ENCODE measurements at places on chromosomes 7 and 10.
A peak's percentile ranks its signal among the peaks of the same experiment; 100 is the strongest.

- DNase-seq: no peak
Measured at GRCh38 chr7:112556633-112557032, 75.8 kb downstream of the LSMEM1 start.

DNA sequence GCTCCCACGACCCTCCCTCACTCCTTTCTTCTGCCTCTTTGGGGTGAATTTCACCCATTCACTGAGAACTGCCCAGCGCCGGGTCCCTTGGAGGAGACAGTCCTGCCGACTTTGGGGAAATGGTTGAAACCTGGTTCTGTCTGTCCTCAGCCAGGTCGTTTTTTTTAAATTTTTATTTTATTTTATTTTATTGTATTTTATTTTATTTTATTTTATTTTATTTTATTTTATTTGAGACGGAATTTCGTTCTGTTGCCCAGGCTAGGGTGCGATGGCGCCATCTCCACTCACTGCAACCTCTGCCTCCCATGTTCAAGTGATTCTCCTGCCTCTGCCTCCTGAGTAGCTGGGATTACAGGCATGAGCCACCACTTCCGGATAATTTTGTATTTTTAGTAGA, 105.9 kb upstream of the SH2B2 start:
- no peak for DNase-seq

GRCh38 chr7:26363465-26363864, 71.8 kb downstream of the SNX10 start:
- DNase-seq: no peak

DNA sequence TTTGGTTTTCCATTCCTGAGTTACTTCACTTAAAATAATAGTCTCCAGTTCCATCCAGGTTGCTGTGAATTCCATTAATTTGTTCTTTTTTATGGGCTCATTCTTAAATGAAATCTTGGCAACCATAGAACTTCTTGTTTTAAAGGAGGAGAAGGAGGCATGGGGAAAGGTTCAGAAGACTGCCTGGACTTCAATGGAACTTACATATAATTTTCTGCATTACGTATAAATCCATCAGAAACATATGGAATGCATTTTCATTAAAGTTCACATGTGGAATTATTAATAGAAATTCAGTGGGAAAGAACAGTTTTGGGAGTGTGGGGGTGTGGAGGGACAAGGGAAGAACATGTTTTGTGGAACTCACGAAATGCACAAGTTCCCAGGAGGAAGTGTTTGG, 176.6 kb upstream of the PRKCQ start:
- DNase-seq: no peak

DNA sequence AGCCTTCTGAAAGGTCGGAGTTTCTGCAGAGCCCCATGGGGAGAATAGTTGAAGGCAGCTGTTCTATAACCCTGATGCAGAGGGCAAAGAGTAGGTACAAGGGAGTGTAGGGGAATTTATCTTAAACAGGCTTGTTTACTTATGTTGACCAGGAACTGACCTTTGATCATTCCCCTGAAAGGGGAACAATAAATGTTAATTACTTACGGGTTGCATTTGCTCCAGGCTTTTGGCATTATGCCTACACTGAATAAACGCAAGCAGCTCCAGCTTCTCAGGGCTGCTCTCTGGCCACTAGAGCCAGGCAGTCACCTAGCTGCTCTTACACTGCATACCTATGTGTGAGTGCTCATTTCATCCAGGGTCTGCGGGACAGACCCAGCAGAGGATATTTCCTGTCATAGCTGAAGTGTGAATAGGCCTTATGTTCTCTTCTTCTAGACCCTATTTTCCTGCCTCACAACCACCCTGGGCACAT, 26.9 kb upstream of the ABCA13 start:
- no peak for DNase-seq

- no peak for DNase-seq
Measured at GRCh38 chr10:114956466-114956865, 18.5 kb downstream of the TRUB1 start.

DNA sequence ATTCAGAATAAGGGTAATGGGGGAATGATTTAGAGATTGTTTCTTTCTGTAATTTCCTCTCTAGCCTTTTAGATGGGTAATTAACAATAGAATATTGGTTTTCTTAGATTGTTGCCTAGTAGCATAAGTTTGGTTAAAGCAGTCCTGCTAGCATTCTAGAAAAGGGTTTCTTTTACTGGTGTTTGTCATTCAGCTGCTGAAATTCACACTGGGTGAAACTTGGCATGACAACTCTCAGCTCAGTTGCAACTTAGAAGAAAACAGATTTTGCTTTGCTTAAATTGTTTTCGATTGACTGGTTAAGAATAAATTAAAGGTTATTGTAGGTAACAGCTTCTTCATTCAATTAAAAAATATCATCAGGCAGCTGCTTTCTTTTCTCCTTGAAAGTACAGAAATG, 25.1 kb upstream of the PDK4 start:
- DNase-seq: no peak

GRCh38 chr7:16881844-16882243, at the start of gene AGR3:
AGR3 (minus strand) TSS chr7:16881983; CDS start chr7:16878618, 3,365 bp downstream.
- DNase-seq: no peak

DNA sequence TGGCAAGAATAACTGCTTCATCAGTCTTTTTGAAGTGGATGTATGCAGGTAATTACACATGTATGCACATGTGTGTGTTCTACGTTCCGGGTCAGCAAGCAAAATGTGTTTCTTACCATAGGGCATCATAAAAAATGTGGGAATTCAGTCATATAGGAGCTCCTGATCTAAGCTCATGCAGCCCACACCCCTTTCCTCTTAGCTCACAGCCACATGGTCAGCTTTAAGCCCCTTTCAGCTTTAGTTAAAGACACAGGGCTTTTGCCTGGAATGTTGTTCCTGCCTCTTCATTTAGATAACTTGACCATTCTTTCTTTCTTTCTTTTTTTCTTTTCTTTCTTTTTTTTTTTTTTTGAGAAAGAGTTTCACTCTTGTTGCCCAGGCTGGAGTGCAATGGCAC, 258.1 kb downstream of the RPS24 start:
- DNase-seq: no peak

GRCh38 chr10:126738001-126738400, 67.5 kb upstream of the C10orf90 start:
- DNase-seq: no peak

DNA sequence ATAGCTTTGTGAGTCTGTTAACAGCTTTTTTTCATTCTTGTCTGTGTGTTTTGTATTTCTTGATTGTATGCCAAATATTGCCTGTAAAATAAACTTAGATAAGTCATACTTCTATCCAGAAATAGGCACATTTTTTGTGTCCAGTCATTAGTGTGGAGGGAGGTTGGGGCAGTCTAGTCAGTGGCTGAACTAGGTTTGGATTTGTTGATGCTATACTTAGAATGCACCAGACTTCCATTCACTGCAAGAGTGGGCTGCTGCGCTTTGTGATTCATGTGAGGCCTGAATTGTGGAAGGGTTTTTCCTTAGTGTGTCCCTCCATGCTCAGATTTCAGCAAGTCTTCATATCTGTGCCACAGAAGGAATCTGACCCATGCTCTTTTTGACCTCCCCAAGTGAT, 50.0 kb downstream of the TRUB1 start:
- no peak for DNase-seq

DNA sequence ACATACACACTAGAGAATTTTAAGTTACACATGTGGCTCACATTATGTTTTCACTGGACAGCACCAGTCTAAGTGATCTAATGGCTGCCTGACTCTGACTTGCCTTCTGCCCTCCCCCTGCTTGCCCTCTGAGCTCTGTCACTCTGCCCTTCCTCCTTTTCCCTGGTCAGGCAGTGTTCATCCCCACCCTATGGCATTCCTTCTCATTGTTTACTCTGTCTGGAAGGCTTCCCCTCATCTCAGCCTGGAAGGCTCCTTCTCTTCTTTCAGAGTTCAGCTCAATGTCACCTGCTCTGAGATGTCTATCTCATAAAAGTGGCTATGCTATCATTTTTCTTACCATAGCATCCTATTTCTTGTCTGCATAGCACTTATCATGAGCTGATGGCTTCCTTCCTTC, 305.7 kb downstream of the BMPER start:
- DNase-seq: no peak

GRCh38 chr7:140059273-140060242, 3.2 kb downstream of the PARP12 start:
- peak; percentile 13 for DNase-seq

DNA sequence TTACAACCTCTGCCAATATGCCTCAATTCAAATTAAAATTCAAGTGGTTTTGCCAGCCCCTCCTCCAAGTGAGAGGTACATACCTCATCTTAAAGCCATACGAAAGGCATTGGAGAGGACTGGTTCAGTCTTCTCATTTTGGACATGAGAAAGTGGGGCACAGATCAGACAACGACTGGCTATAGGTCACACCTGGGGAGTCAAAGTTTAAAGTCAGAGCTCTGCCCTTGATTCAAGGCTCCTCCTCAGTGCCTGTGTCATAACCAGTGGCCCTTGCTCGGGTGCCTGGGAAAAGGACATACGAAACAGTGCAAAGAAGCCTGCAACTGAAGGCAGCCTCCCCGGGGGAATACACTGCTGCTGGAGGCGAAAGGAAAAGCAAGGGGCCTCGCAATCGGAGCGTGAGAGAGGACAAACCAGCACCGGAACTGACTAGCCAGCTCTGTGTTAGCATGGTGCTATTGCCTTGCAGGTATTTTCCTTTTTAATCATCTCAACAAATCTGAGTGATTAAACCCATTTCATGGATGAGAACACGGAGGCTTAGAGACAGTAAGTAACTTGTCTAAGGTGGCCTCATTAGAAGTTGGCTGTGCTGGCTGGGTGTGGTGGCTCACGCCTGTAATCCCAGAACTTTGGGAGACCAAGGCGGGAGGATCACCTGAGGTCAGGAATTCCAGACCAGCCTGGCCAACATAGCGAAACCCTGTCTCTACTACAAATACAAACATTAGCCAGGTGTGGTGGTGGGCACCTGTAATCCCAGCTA, 1.1 kb upstream of the MTPAP start:
- no peak for DNase-seq

GRCh38 chr7:78261302-78261701, 462.7 kb downstream of the PHTF2 start:
- DNase-seq: no peak

GRCh38 chr10:7048061-7048460, 362.8 kb downstream of the SFMBT2 start:
- no peak for DNase-seq

DNA sequence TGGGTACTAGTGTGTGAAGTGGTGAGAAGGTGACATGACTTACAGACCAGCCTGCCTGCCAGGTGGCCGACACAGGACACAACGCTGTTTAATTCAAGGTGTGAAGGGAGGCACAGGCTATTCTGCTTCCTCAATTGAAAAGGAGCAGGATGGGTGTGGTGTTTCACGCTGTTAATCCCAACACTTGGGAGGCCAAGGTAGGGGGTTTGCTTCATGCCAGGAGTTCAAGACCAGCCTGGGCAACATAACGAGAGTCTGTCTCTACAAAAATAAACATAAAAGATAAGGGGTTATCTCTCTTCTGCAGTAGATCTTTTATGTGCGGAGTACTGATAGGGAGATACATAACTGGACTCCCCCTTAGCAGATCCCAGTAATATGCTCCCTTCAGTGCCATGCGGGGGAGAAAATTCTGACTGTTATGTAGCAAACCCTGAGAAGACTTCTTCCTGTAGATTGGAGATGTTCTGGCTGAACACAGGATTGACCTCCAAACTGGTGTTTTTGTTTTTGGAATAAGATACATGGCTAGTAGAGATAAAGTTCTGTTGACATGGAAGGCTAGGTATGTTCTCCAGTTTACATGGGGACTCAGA, 63.2 kb downstream of the CCNY start:
- no peak for DNase-seq

GRCh38 chr7:121372376-121373010, 23.6 kb downstream of the FAM3C start:
- DNase-seq: no peak

GRCh38 chr10:17200001-17200911, 1.2 kb downstream of the TRDMT1 start:
- DNase-seq: no peak

- no peak for DNase-seq
Measured at GRCh38 chr10:124045801-124046355, 47.5 kb downstream of the CHST15 start.

GRCh38 chr10:113992471-113993011, 51.1 kb upstream of the ADRB1 start:
- DNase-seq: no peak

- no peak for DNase-seq
Measured at GRCh38 chr10:110324201-110324804, 19.6 kb upstream of the SMNDC1 start.

DNA sequence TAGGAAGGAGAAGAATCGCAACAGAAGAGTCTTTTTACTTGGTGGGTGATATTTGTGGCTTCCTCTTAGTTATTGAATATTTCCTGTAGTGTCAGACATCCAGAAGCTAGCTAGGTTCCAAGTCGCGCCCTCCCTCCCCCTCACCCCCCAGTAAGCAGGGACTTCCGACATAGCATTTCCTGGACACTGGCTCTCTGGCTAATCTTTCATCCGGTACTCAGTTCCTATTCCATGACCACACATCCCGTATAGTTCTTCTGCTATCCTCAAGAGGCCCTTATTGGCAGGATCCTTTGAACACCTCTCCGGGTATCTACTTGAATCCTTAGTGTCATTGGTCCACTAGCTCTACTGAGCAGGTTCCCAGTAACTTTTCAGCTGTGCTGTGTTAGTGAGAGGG, 167.8 kb downstream of the HDAC9 start:
- no peak for DNase-seq

DNA sequence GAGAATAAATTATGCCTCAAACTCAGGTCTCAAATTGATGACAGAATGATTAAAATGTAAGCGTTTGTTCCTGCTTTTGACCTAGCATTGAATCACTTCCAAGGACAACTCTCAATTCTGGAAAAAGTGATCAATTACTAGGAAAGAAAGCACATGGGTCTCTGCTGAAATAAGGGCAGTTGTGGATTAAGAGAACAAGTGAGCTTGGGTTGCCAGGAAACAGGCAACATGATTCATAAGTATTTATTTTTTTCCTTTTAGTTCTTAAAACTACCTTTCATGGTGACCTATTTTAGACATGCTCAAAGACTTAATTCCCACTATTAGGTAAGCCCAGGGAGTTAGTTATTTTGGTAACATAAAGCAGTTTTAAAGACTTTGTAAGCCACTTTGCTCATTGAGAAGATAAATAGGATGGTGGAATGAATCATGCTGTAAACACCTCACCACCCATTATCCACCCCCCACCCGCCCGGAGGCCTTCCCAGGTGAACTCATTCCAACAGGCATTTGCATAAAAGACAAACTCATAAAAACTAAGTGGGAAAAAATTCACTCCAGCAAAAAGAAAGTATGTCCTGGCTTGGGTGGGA, 728.3 kb downstream of the SORCS1 start:
- no peak for DNase-seq

GRCh38 chr10:65684896-65685295, 1240.9 kb upstream of the LRRTM3 start:
- no peak for DNase-seq

DNA sequence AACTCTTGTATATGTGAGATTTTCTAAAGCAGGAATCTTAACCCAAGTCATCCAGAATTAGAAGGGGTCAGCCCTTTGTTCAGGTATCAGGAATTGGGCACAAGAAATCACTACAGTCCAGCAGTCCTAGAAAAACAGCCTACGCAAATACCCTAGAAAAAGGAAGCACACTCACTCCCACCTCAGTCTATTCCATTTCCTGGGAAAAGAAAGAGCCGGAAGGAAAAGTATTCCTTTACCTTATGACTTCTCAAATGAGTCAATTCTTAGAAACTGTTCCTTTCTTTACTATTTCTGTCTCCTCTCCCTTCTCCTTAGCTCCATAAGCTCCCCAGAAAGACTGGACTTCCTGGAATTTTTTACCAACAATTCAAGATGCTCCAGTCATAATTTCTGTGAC, 62.7 kb downstream of the DNAJC12 start:
- DNase-seq: no peak

Data from activated CD8-positive, alpha-beta memory T cell treated with anti-CD3 and anti-CD28 coated beads for 1 hour (primary cell).